ENCODE measurements at places on chromosomes 13 and 19.

DNA sequence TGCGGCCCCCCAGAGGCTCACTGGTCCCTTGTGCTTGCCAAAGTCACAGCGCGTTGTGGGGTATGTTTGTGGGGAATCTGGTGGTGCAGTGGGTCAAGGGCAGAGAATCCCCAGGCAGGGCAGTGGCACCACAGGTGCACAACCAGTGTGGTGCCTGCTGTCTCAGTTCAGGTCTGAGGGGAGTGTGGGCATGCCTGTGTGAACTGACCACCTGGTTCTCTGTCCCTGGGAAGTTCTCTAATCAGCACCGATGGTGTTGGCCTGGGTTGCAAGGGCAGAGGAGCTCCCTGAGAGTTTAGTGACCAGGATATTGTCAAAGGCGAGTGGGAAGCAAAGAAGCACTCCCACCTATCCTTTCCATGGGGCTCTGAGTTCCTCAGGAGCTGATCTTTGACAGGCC, 37.7 kb downstream of the ACSBG2 start:
- no peak for DNase-seq

DNA sequence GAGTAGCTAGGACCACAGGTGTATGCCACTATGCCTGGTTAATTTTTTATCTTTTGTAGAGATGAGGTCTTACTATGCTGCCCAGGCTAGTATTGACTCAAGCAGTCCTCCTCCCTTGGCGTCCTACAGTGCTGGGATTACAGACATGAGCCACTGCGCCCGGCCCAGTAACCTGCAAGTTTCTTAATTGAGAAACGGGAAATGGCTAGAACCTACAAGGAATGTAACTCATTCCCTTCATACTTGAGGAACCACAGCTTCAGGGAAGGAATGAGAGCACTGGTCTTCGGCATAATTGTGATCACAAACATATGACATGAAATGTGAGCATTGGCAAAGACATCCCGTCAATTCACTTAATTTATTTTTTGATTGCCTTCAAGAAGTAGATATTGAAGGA, 157.0 kb downstream of the KLF5 start:
- peak; percentile 87 for DNase-seq

DNA sequence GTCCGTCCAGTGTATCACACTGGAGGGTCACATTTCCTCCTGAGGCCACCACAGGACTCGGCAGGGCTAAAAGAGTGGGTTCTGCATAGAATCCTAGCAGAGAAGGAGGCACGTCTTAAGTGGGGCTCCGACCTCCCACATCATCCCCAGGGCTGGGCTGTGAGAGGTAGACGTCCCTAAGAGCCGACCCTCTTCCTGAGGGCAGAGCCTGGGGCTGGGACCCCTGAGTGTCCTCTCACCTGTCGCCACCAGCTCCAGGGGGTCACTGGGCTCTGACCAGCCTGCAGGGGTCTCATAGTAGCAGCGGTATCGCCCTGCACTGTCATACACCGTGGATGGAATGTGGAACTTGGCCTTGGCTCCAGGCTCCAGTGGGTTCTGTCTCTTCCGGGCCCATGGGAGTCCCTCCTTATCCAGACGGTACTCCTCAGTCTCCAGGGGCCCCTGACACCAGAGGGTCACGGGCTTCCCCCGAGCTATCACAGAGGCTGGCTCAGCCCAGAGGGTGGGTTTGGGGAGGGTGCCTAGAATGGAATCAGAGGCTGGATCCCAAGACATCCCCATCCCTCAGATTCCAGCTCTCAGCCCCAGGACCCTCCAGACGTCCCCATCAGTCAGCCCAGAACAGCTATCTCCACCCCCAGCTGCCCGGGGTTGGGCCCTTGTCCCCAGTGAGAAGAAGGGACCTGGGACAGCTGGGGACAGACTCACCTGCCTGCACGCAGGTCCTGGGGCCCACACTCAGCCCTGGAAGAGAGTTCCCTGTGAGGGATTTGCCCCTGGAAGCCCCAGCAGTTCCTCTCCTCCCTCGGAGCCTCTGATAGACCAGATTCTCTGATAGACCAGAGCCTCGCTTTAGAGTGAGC, 590 bp downstream of the LILRB5 start:
- DNase-seq: peak; percentile 45

DNA sequence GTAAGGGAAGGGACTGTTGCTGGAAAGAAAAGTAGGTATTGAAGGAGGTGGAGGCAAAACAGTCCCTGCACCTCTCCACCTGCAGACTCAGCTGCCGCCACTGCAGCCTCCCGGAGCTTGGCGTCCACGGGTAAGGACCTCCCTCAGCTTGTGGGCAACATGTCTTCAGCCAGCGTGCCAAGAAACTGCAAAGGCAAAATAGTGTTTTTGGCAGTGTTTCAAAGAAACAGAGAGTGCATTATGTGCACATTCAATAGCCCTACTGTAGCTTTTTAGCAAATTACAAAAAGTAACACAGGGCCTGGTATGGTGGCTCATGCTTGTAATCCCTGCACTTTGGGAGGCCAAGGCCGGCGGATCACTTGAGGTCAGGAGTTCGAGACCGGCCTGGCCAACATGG, 57.4 kb downstream of the ATP11A start:
- DNase-seq: no peak

DNA sequence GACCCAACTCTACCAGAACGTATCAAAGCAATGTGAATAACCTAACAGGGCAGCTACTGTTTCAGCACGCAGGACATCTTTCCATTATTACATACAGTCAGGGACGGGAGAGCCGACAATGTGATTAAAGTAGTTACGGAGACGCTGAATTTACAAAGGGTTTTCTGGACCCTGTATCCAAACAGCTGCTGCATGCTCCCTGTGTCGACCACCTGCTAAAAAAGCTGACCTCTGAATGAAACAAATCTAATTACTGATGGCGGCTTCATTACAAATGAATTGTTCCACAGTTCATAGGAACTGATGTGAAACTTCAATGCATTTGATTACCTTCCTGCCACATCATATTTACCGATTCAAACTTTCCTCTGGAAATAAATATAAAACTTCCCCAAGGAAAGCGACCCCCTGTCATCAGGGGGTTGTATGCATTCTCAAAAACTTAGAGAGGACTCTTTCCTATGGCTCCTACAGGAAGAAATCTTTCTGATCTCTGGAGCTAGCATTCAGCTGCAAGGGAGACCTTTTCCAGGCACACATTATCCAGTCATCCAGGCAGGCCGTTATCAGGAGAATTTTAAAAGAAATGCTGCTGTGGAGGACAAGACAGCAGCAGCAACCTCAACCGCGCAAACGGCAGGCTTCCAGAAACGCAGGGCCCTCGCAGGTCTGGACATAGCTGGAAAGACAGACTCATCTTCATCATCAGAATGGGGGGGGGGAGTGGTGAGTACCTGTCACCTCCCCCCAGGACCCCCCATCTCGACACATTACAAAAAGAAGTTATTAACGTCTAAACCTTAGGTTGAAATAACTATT, 3.1 kb downstream of the EFNB2 start:
- DNase-seq: peak; percentile 73

- DNase-seq: no peak
These were observed 170.0 kb downstream of the LMO7 start for GRCh38 chr13:75806117-75806516.

DNA sequence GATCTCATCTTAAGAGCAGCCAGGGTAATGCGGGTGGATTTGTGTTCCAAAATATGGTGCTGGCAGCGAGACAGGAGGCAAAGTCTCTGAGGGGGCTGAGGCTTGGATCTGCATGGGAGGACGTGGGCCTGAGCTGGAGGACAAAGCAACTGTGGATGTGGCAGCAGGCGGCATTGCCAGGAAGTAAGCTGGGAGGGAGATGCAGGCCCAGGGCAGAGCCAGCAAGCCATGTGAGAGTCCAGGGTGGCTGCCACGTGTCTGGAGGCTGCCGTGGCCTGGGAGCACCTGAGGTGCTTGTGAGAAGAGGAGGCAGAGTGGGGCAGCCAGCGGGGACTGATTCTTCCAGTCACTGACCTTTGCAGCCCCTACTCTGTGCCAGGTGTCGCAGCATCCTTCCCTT, 52.0 kb downstream of the DPF1 start:
- DNase-seq: no peak
